ENCODE measurements at places on chromosomes 3 and 15. TPM values are rescaled to one million over a fixed set of nuclear protein-coding genes. Genes with fewer than 3 reads are reported as not detected.

The ATP2C1 gene
- total RNA-seq: 65.7 TPM

The C2CD4A gene
- 1.1 TPM for total RNA-seq

The CACNA2D3 gene
- 0.64 TPM for total RNA-seq

The PRICKLE2 gene
- total RNA-seq: 2.6 TPM

The FRMD4B gene
- total RNA-seq: 27.6 TPM
